ENCODE measurements at places on chromosomes 13 and 19.

GRCh38 chr19:14809272-14810057 is 25.5 kb downstream of the OR7A5 start:
- DNase-seq, result no peak

DNA sequence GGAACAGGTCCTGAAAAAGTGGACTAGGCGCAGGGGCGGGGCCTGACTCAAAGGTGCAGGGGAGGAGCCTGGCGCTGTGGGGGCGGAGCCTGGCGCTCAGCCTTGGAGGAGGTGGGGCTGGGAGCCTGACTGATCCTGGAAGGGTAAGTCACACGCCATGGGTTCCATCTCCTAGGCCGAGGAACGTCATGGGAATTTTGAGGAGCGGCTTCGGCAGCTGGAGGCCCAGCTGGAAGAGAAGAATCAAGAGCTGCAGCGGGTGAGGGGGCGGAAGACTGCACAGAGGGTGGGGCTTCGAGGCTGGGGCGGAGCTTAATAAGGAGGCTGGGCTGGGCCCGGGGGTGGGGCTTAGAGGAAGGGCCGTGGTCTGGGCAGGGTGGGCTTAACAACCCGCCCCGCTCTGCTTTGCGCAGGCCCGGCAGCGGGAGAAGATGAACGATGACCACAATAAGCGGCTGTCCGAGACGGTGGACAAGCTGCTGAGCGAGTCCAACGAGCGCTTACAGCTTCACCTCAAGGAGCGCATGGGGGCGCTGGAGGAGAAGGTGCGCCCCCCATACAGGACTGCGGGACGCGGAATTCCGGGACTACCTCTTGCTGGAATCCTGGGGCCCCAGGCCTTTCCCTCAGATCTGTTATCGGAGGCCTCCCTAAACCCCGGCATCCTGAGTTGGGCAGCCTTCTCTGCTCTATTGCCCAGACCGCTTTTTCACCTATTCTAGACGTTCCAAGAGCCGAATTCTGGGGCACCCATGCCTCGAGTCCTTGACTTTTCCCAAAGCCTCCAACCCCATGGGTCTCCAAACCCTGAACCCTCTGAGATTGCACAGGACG is 14.5 kb downstream of the PPFIA3 start:
- no peak for DNase-seq

- no peak for DNase-seq
These were observed 5.3 kb downstream of the POLR2E start for GRCh38 chr19:1089891-1090290.

DNA sequence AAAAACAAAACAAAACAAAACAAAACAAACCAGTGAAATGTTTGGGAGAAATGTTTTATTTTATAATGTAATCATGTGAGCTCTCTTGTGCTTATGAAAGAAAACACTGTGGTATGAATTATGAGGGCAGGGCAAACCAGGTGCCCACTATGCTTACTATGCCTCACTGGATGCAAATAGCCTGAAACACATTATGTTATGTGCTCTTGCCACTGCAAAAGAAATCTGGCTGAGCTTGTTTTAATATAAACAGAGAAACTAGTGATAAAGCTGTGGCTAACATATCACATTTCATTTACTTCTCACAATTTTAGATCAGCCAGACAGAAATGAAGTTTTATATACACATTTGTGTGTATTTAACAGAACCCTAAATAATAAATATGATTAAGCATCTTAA is 8.7 kb upstream of the NBEA start:
- DNase-seq, result no peak

DNA sequence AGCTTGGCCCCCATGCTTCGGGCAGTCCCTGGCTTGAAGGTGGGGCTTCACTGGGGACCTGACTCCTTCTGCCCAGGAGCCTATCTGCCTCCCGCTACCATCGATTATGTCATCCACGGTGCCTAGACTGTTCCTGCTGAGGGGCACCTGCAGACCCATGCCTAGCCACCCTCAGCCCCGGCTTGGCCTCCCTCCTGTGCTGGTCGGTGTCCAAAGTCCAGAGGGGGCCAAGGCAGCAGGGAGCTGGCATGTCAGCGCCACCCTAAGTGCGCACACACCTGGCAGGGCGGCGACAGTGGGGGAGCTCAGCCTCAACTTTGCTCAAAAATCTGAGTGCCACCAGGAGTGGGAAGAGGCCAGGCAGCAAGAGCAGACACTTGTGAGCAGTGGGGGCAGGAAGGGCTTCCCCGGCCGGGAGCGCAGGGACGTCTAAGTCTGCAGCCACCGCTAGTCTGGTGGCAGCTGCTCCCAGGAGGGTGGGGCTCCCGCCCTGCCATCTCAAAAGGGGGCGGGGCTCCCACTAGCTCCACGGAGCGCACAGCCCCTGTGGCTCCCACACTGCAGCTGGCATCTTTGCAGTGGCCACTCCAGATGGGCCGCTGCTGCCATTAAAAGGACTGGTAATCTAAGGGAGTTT is 13.5 kb upstream of the URAD start:
- no peak for DNase-seq

DNA sequence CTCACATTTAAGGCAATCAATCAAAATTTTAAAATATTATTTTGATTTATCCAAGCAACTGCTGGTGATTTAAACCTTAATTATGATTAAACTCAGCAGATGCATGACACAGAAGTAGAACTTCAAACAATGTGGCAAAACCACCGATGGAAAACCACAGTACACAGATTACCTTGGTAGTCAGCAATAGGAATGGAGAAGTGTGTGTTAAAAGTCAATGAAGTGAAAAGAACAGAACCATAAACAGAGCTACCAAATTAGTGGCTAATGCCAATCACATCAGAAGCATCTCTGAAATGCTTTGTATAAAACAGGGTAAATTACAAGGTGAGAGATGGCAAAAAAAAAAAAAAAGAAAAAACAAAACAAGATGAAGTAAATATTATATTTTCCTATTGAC is 31.2 kb downstream of the KATNAL1 start:
- peak; percentile 22 for DNase-seq

DNA sequence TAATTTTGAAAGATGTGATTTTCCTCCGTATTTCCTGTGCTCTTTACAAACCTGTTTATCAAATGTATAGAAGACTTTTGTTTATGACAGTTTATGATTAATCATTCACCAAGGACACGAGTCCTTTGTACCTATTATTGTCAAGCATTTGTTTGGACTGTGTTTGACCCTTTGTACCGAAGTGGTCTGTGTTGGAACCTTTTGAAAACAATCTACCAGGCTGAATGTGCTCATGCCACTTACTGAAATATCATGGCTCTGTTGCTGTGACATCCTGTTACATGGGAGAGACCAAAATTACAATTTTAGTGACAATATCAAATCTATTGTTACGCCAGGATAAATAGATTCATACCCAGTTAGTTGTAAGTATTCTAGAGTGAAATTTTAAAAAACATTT is 193.6 kb downstream of the IRS2 start:
- DNase-seq, result peak; percentile 51

DNA sequence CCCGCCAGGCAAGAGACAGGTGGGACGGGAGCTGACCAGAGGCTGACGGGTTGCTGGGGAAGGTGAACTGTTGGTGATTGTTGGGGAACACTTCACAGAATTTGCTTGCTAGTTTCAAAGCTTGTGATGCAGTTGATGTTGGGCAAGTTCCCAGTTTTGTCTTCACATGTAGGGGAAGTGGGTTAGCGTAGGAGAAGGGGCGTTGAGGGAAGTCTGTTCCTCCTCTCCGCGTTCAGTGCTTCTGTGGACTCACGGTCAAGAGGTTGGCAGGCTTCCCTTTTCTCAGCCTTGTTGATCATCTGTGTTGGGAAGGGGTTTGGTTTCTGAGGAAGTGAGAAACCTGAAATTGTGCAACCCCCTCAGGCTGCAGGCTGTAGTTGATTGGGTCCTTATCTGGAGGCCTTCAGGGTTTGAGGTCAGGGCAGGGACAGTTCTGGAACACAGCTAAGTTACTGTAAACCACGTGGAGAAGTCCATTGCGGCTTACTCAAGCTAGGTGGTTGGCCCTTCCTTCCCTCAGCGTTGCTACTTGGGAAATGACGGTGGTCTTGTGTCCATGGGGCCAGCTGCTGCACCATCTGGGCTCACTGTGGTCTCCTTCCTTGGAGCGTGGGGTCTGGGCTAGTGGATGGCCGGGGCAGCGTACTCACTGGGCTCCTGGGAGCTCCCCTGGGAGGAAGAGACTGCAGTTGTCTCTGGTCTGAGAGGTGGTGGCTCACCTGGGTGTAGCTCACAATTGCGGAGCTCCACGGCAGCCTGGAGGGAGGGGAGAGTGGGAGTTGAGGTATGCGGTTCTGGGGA is 7.5 kb downstream of the RPS9 start:
- DNase-seq, result peak; percentile 30

GRCh38 chr19:1118999-1119398 is 15.2 kb downstream of the GPX4 start:
- no peak for DNase-seq

DNA sequence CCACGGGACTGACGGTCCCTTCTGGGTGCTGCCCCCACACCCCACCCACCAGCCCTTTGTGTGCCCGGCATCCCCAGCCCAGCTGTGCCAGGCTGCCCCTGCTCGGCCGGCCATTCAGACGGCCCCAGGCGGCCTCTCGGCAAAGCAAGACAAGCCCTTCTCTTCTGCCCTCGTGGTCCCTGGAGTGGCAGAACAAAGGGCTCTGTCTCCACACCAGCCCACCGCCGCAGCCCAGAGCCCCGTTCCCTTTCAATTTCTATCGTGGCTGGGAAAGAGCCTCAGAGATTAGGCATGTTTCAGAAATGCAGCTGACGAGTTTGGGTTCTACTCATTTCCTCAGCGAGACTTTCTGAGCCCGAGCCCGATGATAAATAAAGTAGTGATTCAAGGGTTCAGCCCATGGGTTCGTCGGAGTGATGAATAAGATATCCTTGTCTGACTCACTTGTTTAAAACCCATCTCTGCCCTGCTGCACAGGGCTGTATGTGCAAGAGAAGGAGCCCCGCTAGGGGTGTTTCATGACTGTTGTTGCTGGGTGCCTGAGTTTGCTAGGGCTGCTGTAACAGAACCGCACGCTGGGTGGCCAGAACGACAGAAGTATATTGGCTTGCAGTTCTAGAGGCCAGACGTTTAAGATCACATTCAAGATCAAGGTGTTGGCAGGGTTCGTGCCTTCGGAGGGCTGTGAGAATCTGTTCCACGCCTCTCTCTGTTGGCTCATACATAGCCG is 4.3 kb downstream of the MYO9B start:
- no peak for DNase-seq

DNA sequence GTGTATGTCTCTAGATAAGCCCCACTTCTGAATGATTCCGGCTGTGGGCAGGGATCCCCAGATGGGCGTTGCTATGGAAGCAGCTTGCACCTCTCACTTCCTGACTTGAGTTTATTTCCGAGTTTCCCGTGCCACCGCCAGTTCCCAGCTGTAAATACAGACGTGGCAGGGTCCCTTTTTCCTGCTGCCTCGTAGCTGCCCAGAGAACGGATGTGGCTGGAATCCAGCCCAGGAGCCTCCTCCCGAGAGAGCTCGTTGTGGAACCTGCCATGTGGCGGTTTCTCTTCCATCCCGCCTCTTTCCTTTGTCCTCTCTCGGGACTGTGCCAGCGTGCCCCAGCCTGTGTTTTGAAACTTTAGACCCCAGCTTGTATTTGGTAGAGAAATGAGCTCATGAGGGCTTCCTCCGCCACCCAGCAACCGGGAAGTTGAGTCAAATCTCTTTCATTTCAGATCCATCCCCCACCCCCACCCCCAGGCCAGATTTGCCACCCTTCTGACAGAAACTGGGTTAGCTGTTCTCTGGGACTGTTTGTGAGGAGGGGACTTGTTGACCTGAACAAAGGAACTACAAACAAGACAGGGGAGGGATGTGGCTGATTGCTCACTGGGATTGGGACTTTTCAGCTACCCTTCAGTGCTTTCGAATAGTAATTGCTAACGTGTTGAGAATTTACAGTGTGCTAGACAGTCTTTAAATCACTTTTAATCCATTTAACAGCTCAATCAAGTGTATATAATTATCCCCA is 96.6 kb downstream of the SIPA1L3 start:
- peak; percentile 90 for DNase-seq

GRCh38 chr13:72145383-72145782 is 278.4 kb upstream of the DACH1 start:
- DNase-seq, result no peak

DNA sequence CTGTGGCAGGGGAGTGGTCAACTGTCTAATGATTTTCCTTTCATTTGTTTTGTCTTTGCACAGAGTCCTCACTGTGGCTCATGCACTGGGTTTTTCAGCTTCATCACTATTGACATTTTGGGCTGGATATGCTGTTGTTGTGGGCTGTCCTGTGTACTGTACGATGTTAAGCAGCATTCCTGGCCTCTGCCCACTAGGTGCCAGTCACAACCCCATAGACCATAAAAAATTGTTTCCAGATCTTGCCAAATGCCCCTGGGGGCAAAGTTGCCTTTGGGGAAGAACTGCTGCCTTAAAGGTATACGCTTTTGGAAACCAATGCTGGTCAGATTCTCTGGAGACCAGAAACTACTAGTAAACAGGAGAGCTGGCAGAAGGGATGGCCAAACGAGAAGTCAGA is 310.4 kb downstream of the SPRY2 start:
- DNase-seq, result peak; percentile 57

DNA sequence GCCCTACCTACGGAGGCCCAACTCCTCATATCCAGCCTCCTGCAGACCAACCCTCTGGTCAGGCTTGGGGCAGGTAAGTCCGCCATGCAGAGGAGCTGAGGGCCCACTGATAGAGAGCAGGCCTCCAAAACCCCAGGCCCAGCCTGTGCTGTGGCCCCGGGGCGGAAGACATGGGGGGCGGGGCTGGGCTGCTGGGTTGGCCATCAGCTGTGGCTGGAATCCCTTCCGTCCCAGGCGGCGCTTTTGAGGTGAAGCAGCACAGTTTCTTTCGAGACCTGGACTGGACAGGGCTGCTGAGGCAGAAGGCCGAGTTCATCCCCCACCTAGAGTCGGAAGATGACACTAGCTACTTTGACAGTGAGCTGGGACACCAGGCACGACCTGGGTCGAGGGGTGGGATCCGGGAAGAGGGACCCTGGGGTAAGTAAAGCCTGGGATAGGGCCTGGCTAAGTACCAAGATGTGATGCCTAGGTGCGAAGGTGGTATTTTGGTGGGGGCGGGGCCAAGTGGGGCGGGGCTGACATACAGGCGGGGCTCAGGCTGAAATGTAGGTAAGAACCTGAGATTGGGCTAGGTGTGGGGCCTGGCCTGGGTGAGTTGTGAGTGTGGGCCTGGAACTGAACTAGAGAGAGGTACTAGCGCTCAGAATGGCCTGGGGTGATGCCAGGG is 15.4 kb downstream of the DNASE2 start:
- no peak for DNase-seq

- no peak for DNase-seq
These were observed 18.2 kb upstream of the MEIS3 start for GRCh38 chr19:47437500-47437899.

- DNase-seq, result no peak
These were observed 14.3 kb upstream of the QTRT1 start for GRCh38 chr19:10686661-10687517.

- no peak for DNase-seq
These were observed 342 bp upstream of the SIGLEC10 start for GRCh38 chr19:51417810-51418157.

GRCh38 chr13:97258801-97259200 is 36.7 kb downstream of the MBNL2 start:
- DNase-seq, result no peak

- no peak for DNase-seq
These were observed 6.5 kb downstream of the SLC25A30 start for GRCh38 chr13:45411631-45412030.

GRCh38 chr13:55437162-55437561 is 1703.6 kb upstream of the PRR20A start:
- no peak for DNase-seq

Data from SW480 (cell line).